Tibial nerve (tissue), 4 donors: ENCODE measurements at places on chromosomes 2 and 18. TPM values are rescaled to one million over a fixed set of nuclear protein-coding genes. Genes with fewer than 3 reads are reported as not detected.

DNA sequence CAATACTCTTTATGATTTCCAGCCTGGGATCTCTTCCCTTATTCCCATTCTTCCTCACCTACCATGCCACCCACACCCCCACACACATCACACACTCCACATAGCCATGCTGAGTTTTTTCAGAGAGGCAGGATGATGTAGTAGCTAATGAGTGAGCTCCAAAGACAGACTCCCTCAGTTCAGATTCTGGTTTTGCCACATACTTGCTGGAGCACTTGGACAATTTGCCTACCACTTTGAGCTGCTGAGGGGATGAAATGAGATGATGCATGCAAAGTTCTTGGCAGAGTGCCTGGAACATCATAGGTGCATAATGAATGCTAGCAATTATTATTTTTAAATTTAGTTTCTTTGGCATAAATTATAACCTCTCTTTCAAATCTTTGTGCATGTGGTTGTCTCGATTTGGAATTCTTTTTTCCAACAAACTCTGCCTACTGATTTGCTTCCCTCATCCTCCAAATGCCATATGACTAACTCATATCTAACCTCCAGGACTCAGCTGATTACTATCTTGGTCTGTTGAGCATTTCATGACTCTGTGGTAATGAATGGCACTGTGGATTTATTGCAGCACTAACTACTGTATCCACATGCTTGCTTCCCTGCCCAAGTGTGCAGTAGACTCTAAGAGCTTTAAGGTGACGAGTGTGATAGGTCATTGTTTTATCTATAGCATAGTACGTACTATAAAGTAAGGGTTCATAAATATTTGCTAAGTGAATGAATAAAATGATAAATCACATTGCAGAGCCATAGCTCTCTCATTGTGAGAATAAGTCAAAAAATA lies 99.1 kb downstream of the TACR1 start:
- DNase-seq: no peak

GRCh38 chr2:33313039-33313438 lies 163.4 kb upstream of the RASGRP3 start:
- no peak for DNase-seq

GRCh38 chr2:119715409-119716283 lies 36.6 kb downstream of the TMEM177 start:
- DNase-seq: no peak

- DNase-seq: no peak
Observed at GRCh38 chr2:176285321-176285720, 16.1 kb downstream of the MTX2 start.

GRCh38 chr18:12782521-12782920 lies 79.7 kb downstream of the PSMG2 start:
- no peak for DNase-seq

DNA sequence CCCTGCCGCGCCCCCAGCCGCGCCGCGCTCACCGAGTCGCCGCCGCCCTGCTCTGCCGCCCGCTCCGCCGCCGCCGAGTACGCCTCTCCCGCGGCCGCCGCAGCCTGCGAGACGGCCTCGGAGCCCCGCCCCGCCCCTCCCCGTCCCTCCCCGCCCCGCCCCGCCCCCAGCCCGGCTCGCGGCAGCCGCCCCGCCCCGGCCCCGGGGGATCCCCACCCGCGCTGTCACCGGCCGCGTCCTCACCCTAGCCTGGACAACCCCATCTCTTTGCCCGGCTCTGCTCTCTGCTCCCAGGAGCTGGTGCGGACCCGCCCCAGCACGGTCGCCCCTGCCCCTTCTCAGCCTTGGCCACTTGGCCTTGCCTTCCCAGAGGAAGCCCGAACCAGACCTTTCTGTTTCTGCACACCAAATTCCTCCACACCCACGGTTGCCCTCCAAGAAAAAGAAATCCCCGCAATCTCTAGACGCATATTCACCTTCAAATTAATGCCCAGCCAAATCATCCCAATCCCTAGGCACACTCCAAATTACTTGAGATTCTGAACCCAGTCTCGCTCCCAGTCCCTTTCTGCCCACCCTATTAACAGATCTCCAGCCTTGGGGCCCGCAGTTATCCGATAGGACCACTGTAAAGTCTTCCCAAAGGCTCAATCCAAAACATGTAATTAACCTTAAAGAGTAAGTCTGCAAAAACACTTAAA lies at the start of gene CYRIA:
Gene CYRIA, minus strand, starts transcription at position 87 of the 701 bp plus-strand sequence. CDS start 77,715 bp downstream, outside the sequence.
- no peak for DNase-seq

- no peak for DNase-seq
Observed at GRCh38 chr2:61238219-61239012, 76.4 kb downstream of the C2orf74 start.

- DNase-seq: no peak
Observed at GRCh38 chr2:241553981-241554380, 4.6 kb upstream of the BOK start.

- DNase-seq: no peak
Observed at GRCh38 chr2:225995796-225996461, 596.4 kb downstream of the NYAP2 start.

GRCh38 chr18:58593938-58594337 lies 35.0 kb downstream of the ALPK2 start:
- DNase-seq: no peak

DNA sequence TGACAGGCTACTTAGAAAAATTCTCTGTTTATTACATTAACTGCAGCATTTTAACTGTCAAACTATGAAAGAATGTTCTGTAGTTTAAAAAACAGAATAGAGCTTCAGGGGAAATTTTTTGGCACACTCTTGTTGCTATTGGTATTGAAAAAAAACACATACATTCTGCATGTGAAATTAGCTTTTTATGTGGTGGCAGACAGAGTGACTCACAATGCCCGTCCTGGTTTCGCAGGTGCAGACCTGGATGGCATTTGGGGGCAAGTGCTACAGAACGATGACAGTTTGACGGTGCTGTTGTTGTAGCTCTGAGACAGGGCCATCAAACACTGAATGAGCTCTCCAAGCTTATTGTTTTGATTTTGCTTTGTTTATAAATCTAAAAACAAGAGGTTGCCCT lies 105.0 kb upstream of the MAP3K20 start:
- no peak for DNase-seq

GRCh38 chr2:161166538-161167409 lies 6.5 kb downstream of the TANK start:
- DNase-seq: no peak

GRCh38 chr2:127605691-127606263 lies 40.2 kb upstream of the GPR17 start:
- DNase-seq: no peak

- DNase-seq: no peak
Observed at GRCh38 chr2:75788902-75789301, 78.2 kb upstream of the GCFC2 start.

DNA sequence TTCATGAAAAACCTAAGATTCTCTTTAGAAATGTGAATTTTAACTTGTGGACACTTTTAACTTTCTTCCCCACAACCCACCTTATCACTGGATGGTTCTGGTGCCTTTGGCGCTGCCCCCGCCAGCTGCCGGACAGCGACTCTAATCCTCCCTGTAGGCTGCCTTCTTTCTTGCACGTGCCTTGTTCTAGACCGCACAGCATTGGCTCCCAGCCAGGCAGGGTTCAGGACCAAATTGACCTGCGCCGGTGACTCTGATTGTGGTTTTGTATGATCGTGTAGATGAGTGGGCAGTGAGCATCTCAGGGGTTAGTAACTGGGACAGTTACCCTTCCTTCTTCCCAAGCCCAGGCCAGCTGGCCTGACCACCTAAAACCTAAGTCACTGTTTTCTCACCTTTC lies 106.8 kb downstream of the ASAP2 start:
- DNase-seq: no peak

- no peak for DNase-seq
Observed at GRCh38 chr2:58063641-58064040, 17.0 kb downstream of the VRK2 start.

- DNase-seq: no peak
Observed at GRCh38 chr2:238401551-238401950, 25.2 kb upstream of the ASB1 start.

- no peak for DNase-seq
Observed at GRCh38 chr2:110713513-110714362, 18.6 kb upstream of the ACOXL start.

DNA sequence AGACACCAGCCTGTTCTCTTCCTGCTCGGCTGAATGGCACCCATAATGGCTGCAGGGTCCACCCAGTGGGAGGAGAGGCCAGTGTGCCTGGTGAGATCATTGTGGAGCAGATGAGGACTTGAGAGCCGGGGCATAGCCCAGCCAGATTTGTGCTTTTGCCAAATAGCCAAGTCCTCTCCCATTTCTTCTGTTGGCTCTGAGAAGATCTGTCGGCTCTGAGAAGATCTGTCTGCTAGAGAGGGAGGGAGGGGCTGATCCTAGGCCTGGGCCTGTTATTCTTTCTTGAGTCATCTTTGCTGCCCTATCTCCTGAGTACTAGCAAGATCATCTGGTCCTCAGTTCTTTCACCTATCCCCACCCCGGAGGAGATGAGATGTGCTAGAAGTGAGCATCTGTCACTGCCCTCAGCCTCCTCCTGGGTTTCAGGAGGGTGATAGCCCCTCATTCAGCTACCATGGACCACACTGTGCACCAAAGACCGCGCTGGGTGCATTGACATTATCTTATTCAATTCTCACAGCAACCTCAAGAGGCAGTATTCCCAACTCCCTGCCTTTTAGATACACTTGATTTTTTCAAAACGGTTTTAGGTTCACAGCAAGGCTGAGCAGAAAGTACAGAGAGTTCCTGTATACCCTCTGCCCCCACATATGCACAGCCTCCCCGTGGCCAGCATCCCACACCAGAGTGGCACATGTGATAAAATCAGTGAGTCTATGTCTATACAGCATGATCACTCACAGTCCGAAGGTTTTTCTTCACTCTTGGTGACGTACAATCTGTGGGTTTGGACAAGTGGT lies 98.6 kb downstream of the CAPN13 start:
- DNase-seq: no peak

DNA sequence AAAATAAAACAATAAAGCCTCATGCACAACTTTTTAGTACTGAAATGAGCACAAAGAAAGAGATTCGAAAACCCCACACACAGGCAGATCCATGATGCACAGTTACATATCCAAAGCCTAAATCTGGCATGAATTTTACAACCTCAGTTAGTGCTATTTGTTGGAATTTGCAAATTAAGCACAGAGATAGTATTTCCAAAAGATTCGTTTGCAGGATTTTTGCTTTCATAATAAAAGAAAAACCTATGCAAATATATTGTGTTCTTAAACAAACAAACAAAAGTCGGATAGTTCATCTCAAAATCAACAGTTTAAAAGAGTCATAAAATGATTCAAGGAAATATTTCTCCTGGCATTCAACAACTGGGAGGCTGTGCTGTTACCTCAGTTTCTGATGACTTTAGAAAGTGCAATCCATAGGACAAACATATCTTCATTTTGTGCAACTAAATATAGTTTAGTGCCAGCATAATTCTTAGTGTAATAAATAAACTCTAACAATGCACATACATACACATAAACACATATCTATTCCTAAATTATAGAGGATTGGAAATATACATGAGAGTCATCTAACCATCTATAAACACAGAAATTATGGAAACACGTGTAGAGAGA lies 10.8 kb downstream of the PAX3 start:
- DNase-seq: no peak

- no peak for DNase-seq
Observed at GRCh38 chr2:15840148-15840547, 100.2 kb upstream of the MYCN start.

GRCh38 chr18:48613589-48614404 lies 75.0 kb downstream of the CTIF start:
- DNase-seq: peak; percentile 71

- no peak for DNase-seq
Observed at GRCh38 chr2:58594175-58594574, 353.1 kb upstream of the FANCL start.

GRCh38 chr2:229674830-229675530 lies 39.4 kb downstream of the DNER start:
- DNase-seq: no peak

GRCh38 chr18:75827751-75828287 lies 400.3 kb upstream of the SMIM21 start:
- no peak for DNase-seq

- DNase-seq: no peak
Observed at GRCh38 chr2:167005096-167005495, 116.8 kb downstream of the XIRP2 start.

GRCh38 chr2:70920367-70920715 lies 15.4 kb upstream of the ATP6V1B1 start:
- no peak for DNase-seq

DNA sequence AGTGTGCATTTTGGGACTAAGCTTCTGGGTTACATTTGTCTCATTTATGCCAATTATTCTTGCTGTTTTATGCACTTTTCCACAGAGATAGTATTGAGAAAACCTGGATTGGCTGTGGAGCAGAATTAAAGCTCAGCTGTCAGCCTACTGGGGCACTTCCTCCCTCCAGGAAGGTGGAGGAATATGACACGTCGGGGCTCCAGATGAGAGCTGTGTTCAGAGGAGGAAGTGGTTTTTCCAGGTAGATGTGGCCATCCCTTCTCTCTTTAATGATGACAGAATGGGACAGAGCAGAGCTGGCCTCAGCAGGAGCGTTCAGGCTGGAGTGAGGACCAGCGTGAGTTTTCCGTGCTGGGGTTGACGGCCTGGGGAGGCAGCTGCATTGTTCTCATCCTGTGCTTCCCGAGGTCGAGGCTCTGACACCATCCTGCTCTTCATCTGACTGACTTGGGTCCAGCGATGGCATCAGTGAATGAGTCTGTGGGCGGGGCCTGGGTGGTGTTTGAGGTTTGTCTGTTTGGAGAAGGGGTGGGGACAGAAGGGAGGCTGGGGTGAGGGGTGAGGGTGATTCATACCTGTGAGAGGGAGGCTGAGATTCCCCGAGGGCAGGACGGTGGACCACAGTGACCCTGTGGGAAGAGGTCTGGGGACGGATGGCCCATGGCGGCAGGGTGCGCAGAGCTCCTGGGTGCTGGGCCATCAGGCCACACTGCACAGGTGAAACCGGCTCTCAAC lies 207.0 kb downstream of the LDLRAD4 start:
- DNase-seq: no peak

C2orf78 gene
- not detected for total RNA-seq

NFU1 gene
- 41.7 TPM for total RNA-seq

IL1B gene
- total RNA-seq: 0.22 TPM

TXNDC2 gene
- total RNA-seq: not detected

CELF4 gene
- total RNA-seq: not detected

DSG1 gene
- total RNA-seq: not detected

ITPRIPL1 gene
- total RNA-seq: 4.2 TPM

KCNE4 gene
- 8.4 TPM for total RNA-seq

DOK6 gene
- 5.4 TPM for total RNA-seq

ARHGEF33 gene
- 2.5 TPM for total RNA-seq

RNU2-63P gene
- total RNA-seq: not detected

POTEI gene
- not detected for total RNA-seq

OSBPL6 gene
- total RNA-seq: 3.1 TPM

GAREM2 gene
- 3.0 TPM for total RNA-seq

GPR75 gene
- 0.98 TPM for total RNA-seq

SERPINB11 gene
- not detected for total RNA-seq

SAG gene
- total RNA-seq: not detected

AGAP1 gene
- 39.9 TPM for total RNA-seq

CASP10 gene
- total RNA-seq: 12.9 TPM
